MM.1S (cell line): ENCODE measurements at places on chromosomes 3 and 15.

GRCh38 chr3:107945417-107946094 lies 145.3 kb downstream of the CD47 start:
- DNase-seq = no peak

- no peak for DNase-seq
These were observed 2.6 kb upstream of the FLNB start for GRCh38 chr3:58005669-58006068.

GRCh38 chr3:46943237-46944187 lies 33.0 kb downstream of the CCDC12 start:
- no peak for DNase-seq

DNA sequence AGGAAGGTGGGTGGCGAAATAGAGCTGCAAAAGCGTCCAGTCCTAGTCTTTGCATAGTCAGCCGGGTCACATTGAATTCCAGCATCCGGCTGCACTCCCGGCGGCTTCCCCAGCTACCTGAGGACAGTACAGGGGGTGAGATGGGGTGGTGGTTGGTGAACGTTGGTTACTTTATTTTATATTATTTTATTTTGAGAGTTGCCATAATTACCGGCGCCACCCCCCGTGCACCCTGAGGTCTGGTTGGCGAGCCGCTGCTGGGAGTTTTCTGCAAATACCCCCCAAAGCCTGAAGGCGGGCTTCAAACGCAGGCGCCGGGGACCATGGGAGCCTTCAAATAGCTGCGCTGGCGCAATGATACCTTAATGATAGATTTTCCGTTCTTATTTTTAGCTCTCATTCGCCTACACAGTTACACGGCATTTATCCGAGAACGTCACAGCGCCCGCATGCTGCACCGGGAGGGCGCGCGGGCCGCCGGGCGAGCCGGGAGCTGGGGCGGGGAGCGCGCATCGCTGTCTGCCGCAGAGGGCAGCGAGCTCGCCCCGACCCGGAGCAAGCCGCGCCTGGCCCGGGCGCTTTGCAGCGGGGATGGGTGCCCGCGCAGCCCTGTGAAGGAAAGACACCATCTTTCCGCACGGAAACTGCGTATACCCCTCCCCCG lies 756 bp upstream of the RASGRF1 start:
- DNase-seq = no peak
